ENCODE measurements at places on chromosomes 2 and 18.
A peak's percentile ranks its signal among the peaks of the same experiment; 100 is the strongest.

DNA sequence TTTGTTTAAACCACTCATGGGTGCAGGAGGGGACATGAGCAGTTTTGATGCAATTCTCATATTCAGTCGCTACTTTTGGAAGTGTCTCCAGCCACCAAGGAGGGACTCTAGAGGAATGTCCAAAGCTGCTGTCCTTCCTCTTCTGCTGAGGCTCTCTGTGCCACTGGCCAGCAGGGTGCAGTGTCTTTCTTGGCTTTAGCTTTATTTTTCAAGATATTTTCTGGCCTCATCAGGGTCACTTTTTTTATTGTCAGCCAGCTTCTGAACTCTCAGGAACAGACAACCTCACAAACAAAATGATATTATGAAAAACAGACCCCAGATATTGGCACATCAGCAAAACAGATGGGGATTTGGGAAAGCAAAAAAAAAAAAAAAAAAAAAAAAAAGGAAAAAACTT is 289.3 kb upstream of the ZSWIM2 start:
- DNase-seq = peak; percentile 54

- DNase-seq = no peak
Observed at GRCh38 chr2:12612671-12613070, 104.1 kb upstream of the TRIB2 start.

DNA sequence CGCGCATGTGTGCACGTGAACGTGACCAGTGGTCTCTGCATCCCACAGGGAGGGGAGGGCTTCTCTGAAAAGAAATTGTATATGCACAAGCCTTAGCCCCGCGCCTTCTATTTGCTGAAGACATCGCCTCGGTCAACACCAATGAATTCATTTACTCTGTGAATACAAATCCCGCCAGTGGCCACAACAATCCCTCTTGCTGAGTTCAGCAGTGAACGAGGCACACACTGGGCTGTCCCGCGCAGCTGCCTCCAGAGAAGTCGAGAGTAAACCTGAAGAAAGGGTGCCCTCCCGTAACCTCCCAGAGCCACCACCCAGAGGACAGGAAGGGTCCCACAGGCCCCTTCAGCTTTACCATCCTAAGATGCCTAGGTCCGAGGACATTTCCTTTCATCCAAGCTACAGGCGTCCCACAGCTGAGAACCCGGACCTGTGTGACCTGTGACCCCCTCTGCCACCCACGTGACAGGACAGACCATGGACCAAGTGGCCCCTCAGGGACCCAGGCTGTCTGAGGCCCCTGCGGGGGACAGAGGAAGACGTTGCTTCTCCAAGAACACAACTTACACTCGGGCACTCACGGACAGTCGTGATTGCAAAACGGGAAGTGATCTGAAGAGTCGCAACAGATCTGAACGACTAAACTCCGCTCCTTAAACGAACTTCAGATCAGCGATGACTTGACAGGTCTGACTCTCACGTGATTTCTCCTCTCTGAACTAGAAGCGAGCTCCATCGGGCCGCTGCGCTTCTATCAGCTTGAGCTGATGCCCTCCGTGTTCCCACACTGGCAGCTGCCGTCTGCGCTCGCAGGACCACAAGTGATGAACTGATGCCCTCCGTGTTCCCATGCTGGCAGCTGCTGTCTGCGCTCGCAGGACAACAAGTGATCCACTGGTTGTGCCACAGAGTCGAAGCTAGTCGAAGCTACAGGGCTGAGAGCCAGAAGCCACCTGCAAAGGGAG is 92.7 kb downstream of the ZNF516 start:
- no peak for DNase-seq

DNA sequence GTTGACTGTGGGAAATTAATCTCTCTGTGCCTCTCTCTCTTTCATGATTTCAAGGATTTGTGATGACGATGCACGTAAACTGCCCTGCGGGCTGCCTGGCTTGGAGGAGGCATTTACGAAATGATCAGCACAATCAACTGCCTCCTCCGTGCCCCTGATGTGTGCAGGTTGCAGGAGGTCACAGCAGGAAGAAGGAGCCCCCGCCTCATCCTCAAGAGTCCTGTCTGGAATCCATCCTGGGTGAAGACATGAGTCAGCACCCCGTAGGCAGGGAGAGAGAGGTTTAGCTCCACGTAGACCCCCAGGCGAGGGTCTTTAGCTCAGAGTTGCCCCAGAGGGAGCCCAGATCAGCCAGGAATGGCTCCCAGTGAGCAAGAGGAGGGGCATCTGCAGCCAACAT is 17.1 kb upstream of the TEX51 start:
- no peak for DNase-seq

DNA sequence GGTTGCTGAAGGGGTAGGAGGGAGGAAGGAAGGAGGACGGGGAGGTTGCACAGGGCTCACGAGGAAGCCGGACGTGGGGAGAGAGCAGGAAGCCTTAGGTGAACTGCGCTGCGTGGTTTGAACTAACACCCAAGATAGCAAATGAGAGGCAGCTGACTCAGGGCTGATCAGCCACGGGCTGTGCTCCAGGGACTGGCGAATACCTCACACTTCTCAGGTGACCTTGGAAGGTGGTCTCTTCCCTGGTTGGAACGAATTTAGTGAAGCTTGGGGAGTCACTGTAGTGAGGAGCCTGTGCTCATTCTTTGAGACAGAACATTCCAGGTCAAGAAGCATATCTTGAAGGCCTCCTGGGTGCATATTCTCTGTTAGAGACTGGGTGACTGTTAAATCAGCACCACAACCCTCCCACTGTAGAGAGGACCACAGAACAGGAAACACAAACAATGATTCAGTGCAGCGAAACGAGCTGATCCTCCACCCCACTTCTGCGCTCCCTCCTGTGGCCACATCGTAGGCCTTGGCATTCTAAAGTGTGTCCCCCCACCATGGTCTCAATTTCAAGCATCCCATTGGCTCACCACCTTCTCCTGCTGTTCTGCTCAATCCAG is 33.8 kb downstream of the TOGARAM2 start:
- peak; percentile 78 for DNase-seq

Data from suppressor macrophage (primary cell).